PC-9 (cell line): ENCODE measurements at places on chromosomes 1 and 21. TPM values are rescaled to one million over a fixed set of nuclear protein-coding genes. Genes with fewer than 3 reads are reported as not detected.

DNA sequence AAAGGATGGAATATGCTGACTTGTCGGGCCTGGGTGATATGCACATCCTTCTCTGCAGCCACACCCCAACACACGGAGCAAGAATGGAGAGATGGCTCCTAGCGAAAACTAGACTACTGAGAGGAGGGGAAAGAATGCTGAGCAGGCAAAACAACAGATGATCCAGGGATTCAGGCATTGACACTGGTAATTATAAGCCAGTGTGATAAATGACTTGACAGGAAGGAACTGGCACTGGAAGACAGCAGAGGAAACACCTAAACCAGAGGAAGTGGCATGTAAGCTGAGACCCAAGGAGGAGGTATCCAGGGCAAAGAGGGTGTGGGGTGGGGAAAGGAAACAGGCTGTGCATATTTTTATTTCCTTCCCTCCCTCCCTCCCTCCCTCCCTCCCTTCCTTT, 31.7 kb upstream of the KHDRBS1 start:
- no peak overlapping the region for H3K4me3 ChIP-seq
- H3K27me3 ChIP-seq: no peaks in the 10 kb centered on the region
- no peak for DNase-seq
- H3K27ac ChIP-seq: no peak overlapping the region
- no peaks in the 10 kb centered on the region for H3K4me1 ChIP-seq

Gene MYBPHL
- total RNA-seq: not detected in 2 replicates

Gene SH2D5
- 1.1 and 1.5 TPM in 2 replicates for total RNA-seq

Gene DNMT3L
- total RNA-seq: not detected in 2 replicates

GRCh38 chr21:45803618-45804340, 160.3 kb downstream of the PCBP3 start:
- H3K27ac ChIP-seq: no peak overlapping the region
- H3K4me1 ChIP-seq: no peaks in the 10 kb centered on the region
- no peaks in the 10 kb centered on the region for H3K36me3 ChIP-seq
- DNase-seq: no peak

GRCh38 chr1:38615680-38616079, 243.9 kb downstream of the RRAGC start:
- no peaks in the 10 kb centered on the region for H3K36me3 ChIP-seq
- H3K4me1 ChIP-seq: no peaks in the 10 kb centered on the region
- no peak overlapping the region for H3K4me3 ChIP-seq
- DNase-seq: no peak

Gene TRIM67
- total RNA-seq: not detected in 2 replicates

Gene LAD1
- total RNA-seq: 54.7 and 61.6 TPM in 2 replicates

DNA sequence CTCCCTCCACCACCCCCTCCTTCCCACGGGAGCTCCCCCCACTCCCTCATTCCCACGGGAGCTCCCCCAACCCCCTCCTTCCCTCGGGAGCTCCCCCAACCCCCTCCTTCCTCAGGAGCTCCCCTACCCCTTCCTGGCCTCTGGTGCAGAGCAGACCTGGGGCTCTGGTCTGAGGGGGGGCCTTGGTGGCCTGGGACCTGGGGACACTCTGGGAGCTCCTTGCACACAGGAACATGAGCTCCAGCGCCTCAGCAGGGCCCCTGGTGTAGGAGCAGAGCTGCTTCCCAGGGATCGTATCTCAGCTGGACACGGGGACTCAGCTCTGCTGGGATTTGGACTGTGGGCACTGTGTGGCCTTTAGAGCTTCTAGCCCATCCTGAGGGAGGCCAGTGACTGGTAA, 19.7 kb upstream of the PRSS38 start:
- no peaks in the 10 kb centered on the region for H3K4me1 ChIP-seq
- no peaks in the 10 kb centered on the region for H3K36me3 ChIP-seq
- no peaks in the 10 kb centered on the region for H3K27me3 ChIP-seq
- H3K4me3 ChIP-seq: no peak overlapping the region

Gene KLF17
- total RNA-seq: not detected in 2 replicates

DNA sequence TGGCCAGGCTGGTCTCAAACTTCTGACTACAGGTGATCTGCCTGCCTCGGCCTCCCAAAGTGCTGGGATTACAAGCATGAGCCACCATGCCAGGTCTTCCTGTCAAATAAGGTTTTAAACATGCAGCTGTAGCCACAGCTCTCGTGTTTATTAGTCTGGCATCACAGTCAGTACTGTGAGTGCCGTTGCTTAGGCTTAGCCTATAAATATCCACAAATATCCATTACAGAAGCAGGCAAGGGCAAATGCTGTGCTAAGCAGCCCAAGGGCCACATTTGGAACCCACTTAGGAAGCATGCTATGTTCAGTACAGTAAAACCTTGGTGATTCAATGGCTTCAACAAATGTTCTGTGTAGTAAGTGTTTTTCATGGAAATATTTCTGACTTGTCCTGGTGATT, 75.9 kb downstream of the KIF1B start:
- no peak for DNase-seq
- no peak overlapping the region for H3K27ac ChIP-seq
- no peaks in the 10 kb centered on the region for H3K36me3 ChIP-seq
- no peaks in the 10 kb centered on the region for H3K4me1 ChIP-seq

- DNase-seq: no peak
- no peak overlapping the region for H3K27ac ChIP-seq
- H3K4me1 ChIP-seq: no peaks in the 10 kb centered on the region
- H3K27me3 ChIP-seq: no peaks in the 10 kb centered on the region
Measured at GRCh38 chr1:89114662-89115061, 11.3 kb downstream of the GBP2 start.

Gene KCND3
- total RNA-seq: not detected in 2 replicates

DNA sequence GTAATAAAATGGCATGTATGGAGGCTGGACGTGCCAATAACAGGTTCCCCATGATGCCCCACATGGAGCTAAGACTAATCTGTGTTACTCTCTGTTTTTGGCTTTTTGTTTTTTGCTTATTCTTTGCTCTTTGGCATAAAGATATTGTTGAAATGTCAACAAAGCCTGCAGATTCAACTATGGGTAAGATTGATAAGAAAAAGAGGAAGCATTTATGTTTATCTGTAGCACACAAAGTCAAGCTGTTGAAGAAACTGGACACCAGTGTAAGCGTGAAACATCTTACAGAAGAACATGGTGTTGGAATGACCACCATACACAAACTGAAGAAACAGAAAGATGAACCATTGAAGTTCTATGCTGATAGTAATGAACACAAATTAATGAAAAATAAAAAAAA, 402.7 kb downstream of the LTN1 start:
- no peak overlapping the region for H3K4me3 ChIP-seq
- no peak overlapping the region for H3K27ac ChIP-seq
- DNase-seq: no peak
- H3K4me1 ChIP-seq: 0 out of 2 replicates have a peak, but pooled peaks cover 6% of the 10 kb centered on the region

- no peaks in the 10 kb centered on the region for H3K4me1 ChIP-seq
- H3K4me3 ChIP-seq: no peak overlapping the region
- no peak overlapping the region for H3K27ac ChIP-seq
- no peaks in the 10 kb centered on the region for H3K36me3 ChIP-seq
- H3K27me3 ChIP-seq: no peaks in the 10 kb centered on the region
- DNase-seq: no peak
Measured at GRCh38 chr1:64162151-64162550, 41.3 kb upstream of the UBE2U start.

- no peaks in the 10 kb centered on the region for H3K36me3 ChIP-seq
- no peaks in the 10 kb centered on the region for H3K27me3 ChIP-seq
- peaks cover 10% of the 10 kb centered on the region for H3K4me1 ChIP-seq
Measured at GRCh38 chr1:43789604-43790550, 82.5 kb downstream of the ST3GAL3 start.

Gene S100A9
- total RNA-seq: 2.1 and 4.3 TPM in 2 replicates
